ENCODE measurements at places on chromosomes 3 and 15. TPM values are rescaled to one million over a fixed set of nuclear protein-coding genes. Genes with fewer than 3 reads are reported as not detected.

GRCh38 chr15:60385620-60386552 is 11.9 kb downstream of the ANXA2 start:
- DNase-seq = no peak

- peak; percentile 73 for DNase-seq
These were observed 6.5 kb upstream of the TM4SF18 start for GRCh38 chr3:149339931-149340309.

ARMC8 gene
- 45.3 TPM for total RNA-seq

GRIP2 gene
- total RNA-seq = 1.1 TPM

DNA sequence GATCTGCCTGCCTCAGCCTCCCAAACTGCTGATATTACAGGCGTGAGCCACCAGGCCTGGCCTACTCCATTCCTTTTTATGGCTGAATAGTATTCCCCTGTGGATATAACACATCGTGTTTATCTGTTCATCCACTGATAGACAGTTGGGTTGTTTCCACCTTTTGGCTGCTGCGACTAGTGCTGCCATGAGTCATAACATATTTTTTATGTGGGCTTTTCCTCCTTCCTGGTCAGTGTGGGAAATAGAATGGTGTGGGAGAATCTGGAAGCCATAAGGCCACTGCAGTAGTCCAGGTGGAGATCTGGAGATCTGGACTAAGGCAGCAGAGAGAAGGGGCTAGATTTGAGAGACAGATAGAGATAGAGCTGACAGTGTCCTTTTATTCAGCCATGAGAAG is 16.2 kb downstream of the LCMT2 start:
- DNase-seq = no peak

DNA sequence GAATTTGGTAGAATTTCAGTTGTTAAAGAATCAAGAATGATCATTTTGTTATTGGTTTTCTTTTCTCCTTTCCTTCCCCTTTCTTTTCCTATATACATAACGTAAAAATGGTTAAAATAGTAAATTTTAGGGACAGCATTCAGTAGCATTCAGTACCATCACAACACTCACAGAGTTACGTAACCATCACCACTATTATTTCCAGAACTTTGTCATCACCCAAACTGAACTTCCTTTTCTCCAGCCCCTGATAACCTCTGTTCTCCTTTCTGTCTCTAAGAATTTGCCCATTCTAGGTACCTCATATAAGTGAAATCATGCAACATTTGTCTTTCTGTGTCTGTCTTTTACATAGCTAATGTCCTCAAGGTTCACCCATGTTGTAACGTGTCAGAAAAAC is 165.3 kb downstream of the AKAP13 start:
- no peak for DNase-seq

- no peak for DNase-seq
These were observed 63.6 kb downstream of the FAM81A start for GRCh38 chr15:59501597-59501996.

DNA sequence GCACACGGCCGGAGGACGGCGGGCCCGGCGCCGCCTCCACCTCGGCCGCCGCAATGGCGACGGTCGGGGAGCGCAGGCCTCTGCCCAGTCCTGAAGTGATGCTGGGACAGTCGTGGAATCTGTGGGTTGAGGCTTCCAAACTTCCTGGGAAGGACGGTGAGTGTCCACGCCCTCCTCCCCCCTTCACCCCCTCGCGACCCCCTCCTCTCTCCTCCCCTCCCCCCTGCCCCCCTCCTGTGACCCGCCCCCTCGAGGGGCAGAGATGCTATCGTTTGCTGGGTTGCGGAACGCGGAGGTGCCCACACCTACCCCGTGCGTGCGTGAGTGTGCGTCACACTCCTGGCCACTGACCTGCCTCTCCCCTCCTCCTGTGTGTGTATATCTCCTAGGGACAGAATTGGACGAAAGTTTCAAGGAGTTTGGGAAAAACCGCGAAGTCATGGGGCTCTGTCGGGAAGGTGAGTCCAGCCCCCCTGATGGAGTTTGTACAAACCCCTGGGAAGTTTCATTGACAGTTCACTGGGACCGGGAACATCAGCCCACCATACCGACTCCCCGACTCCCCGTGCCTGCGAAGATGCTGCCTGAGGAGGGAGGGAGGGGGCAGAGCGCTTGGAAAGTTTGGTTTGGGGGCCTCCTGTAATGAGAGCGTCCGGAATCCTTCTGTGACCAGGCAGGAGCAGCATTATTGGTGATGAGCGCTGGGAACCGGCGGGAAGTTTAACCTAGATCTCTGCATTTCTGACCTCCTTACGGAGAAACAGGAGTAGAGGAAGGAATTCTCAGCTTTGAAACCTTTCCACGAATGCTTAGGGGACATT is 795 bp upstream of the SCAANT1 start:
- peak; percentile 82 for DNase-seq

DNA sequence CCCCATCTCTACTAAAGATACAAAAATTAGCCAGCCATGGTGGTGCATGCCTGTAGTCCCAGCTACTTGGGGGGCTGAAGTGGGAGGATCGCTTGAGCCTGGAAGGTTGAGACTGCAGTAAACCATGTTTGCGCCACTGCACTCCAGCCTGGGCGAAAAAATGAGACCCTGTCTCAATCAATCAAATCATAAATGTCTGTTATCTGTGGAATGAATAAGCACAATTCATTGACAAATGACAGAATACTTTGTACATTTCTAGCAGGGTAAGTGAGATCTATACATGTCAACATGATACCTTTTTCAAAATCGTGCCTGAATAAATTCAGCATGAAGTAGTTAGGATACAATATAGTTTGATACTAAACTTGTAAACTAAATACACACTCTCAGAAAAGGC is 181.2 kb downstream of the FOXP1 start:
- no peak for DNase-seq

DNA sequence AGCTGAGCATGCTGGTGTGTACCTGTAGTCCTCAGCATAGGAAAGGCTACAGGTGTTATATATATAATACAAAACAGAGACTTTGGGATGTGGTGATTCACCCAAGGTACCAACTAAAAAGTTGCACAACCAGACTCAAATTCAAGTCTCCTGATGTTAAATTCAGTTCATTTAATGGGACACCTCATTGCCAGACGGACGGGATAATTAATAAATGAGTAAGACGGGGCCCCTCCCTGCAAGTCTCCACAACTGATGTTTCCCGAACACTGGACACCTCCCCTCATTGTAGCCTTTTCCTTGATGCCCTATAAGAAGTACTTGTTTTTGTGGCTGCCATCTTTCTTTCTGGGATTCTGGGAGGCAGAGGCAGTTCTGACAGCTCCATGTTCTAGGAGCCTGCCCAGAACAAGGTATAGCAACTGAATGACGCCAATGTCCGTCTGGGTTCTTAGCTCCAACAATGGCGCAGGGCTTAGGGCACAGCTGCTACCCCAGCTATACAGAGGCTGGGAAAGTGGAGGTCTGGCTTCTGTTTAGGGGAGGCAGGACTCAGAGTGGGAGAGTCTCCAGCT is 50.7 kb downstream of the CDC25A start:
- no peak for DNase-seq

GRCh38 chr3:30777426-30778113 is 116.9 kb downstream of the GADL1 start:
- DNase-seq = no peak

UQCC5 gene
- total RNA-seq = 16.3 TPM

GRCh38 chr3:39668420-39668819 is 141.0 kb upstream of the MYRIP start:
- no peak for DNase-seq

SENP8 gene
- 3.6 TPM for total RNA-seq

SMAD6 gene
- total RNA-seq = 159 TPM

SKOR1 gene
- total RNA-seq = 0.41 TPM

DNA sequence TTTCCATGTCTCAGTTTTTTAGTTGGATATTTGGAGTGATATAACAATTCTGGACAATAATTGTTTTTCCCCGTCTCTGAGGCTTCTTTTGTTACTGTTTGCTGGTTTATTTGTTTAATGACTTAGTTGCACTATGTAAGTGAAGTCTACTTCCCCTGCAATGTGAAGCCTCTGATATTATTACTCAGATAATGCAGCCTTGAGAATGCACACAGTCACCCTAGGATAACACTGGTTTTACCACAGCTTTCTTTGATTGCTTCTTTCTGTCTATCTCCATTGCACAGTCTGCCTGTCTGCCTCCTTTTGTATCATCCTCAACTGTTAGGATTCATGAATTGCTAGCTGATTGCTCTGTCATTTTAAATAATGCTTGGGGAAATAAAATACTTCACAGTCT is 208.7 kb upstream of the ROBO1 start:
- DNase-seq = no peak

DNA sequence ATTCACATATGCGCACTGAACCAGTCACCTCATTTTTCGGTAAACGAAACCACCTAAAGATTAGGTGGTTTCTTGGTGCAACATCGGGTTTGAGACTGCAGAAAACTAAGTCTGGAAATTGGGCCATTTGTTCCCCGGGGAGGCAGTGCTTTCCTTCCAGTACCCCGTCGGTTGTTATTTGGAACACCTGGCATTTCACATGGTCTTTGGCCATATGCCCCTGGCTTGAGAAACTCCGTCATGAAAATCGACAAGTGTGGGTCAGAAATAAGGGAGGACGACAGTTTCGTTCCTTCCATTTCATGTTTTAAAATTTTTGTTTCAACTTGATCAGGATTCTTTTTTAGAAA is 544 bp upstream of the GATM start:
- no peak for DNase-seq

DNA sequence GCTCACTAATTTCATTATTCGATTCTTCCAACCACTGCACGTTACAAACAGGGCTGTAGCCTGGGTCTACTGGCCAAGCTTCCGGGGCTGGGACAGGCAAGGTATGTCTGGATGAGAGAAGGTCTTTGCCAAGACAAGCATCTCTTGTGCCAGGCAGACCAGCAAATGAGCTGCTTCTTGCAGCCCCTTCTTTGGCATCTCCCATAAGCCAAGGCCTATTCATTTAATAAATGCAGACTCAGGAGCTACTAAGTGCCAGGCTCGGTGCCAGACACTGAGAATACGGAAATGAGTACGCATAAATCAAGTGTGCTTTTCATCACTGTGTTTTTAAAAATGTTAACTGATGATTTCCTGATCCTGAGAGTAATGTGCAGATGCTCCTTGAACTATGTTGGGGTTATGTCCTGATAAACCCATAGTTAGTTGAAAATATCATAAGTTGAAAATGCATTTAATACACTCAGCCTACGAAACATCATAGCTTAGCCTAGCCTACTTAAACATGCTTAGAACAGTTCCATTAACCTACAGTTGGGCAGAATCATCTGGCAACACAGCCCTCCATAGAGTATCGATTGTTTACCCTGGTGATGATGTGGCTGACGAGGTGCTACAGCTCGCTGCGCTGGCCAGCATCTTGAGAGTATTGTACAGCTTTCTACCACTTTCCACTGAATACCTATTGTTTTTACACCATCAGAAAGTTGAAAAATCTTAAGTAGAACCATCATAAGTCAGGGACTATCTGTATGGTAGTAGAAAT is 135.0 kb upstream of the CTDSPL start:
- no peak for DNase-seq

DNA sequence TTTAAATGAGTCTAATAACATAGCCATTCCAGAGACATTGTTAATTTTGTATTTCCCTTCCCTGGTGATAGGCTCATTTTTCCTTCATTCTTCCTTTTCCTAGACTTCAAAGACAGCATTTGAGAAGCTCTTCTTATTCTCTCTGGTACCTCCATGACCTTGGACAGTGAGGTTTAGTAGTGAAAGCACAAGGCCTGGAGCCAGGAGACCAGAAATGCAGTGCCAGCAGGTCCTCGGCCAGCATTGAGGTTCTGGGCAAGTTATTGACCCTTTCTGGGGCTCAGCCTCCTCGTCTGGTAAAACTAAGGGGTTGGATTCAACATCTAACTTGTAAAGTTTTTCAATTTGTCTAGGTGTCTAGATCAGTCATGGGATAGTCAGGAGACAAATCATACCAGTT is 146.9 kb downstream of the SV2B start:
- no peak for DNase-seq

DNA sequence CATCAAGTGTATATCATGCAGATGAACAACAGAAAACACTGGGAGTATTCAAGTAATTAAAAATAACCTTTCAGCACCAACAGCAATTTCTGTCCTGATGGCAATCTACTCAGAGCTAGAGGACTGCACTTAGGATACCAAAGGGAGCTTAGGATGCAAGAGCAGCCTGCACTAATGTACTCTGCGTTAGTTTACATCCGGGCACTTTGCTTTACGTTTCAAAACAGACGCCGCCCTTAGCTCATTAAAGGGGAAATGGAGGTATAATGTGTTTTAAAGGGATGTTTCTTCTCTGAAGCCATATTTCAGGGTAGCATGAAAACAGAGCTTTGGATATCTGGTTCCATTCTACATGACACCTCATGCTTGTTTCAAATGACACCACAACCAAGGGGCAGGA is 14.0 kb upstream of the B3GNT5 start:
- no peak for DNase-seq

DNA sequence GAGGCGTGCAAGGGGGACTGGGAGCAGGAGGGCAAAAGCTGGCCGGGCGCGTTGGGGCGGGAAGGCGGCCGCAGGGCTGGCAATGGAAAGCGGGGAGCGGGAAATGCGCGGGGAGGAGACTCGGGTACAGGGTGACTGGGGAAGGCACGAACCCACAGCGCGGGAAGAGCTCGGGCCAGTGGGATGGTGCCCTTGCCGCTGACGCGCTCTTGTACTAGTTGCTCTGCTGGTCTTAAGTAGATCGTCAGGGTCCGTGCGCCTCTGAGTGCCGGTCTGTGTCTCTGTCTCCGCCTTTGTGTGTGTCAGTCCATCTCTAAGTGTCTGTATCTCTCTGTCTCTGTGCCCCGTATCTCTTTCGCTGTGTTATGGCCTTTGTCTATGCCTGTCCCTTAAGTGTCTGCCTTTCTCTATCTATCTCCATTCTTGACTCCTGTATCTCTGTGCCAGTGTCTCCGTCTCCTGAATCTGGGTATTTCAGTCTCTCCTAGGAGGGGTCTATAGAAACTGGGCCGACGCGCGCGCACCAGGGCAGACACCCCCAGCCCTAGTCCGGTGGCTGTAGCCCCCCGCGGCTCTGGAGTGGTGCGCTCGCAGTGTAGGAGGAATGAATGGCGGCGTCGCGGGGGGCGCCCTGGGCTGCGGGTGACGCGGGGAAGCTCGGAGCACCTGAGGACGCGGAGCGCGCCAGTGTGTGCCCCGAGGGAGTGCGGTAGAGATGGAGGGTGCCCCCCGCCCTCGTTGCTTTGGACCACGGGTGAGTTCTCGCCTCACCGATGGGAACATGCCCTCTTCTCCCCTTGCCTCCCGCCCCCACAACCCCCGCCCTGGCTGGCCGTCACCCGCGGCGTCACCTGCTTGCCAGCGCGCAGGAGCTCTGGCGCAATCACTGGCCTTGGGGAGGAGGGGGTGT is 756 bp upstream of the CAMK2N2 start:
- no peak for DNase-seq

NR2E3 gene
- total RNA-seq = not detected

NKTR gene
- 87.3 TPM for total RNA-seq

SELENOS gene
- total RNA-seq = 64.5 TPM

DNA sequence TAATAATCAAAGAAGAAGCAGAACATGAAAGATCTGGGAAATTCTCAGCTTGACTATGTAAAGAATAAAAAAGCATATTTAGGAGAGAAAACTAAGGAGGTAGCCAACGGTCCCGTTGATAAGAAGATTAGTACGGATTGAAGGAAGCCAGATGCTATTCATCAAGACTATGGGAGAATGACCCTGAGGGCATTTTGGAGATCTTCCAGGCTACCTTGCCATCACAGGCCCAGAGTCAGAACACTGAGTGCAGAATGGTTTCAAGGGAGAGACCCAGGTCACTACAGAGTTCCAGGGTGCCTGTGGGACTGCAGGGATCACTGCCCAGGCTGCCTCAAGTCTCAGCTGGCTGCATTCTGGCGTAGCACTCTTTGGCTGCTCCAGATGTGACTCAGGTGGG is 752.9 kb upstream of the ARPP21 start:
- DNase-seq = no peak

P3H2 gene
- total RNA-seq = 61.9 TPM

GRCh38 chr3:85567071-85567676 is 608.4 kb downstream of the CADM2 start:
- DNase-seq = no peak

Measured in lower lobe of right lung (tissue), 2 donors.